ENCODE measurements at places on chromosomes 5 and 9. TPM values are rescaled to one million over a fixed set of nuclear protein-coding genes. Genes with fewer than 3 reads are reported as not detected.

DNA sequence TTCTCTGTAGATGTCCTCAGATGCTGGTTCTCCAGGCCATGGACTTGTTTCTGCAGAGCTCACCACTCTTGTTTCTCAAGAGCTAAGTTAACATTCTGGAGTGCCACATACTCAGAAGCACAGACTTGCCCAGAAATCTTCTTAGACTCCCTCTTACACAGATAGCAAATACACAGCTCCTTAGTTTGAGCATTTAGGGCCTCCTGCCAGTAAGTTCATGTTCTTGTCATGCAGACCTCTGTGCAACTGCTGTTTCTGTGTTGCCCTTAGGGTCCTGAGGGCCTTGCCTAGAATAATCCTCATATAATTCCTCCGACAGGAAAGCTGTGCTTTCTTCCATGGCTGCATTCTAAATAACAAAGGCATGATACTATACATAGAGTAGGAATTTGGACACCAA lies 1.3 kb upstream of the PTPDC1 start:
- no peak for DNase-seq

DNA sequence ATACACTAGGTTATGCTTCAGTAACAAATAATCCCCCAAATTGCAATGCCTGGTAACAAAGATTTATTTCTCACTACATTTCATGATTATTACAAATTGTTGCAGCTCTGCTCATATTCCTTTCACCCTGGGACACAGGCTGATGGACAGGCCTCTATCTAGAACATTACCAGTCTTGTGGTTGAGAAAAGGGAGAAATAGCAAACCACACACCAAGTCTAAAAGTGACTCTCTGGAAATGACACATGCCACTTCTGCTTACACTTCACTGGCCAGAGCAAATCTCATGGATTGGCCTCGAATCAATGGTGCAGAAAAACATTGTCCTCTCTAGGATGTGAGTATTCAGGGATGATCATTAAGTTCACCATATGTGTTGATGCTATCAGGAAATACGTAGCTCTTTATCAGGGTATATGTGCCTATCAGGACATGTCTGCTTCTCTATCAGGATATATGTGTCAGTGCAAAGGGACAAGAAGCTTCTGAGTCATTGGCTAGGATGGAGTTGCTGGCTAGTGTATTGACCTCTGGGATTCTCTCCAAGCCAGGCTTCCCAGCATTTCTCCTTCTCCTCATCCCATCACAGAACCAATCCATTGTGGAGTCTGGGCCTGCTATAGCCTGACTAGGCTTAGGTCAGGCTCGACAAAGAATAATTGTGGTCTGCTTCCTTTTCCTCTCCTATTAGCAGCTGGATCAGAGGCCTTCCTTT lies 91.1 kb upstream of the CEP78 start:
- no peak for DNase-seq

- DNase-seq, result no peak
Measured at GRCh38 chr5:62671479-62671878, 92.9 kb downstream of the LRRC70 start.

DNA sequence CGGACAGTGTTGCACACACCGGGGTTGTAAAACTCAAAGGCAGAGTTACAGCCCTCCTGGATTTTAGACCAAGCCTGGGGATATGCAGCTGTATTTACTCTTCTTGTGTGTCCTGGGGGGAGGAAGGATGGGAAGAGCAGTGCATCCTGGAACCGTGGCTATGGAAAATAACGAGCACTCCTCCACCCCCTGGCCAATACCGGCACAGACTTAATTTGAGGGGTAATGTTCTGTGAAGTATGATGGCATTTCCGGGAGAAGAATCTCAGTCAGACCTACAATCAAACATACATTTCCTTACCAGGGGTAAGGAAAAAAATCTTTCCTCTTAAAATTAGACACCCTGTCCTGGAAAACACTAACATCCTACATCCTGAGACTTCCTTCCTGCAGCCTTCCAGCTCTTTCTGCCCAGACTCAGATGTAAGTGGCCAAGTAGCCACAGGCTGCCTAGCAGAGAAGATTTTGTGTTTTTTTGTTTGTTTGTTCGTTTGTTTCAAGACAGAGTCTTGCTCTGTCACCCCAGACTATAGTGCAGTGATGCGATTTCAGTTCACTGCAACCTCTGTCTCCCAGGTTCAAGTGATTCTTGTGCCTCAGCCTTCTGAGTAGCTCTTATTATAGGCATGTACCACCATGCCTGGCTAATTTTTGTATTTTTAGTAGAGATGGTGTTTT lies 11.0 kb upstream of the ERMP1 start:
- no peak for DNase-seq

Gene CEL
- 7.7 TPM for total RNA-seq

All from Right ventricle myocardium inferior (tissue), 1 donor.